ENCODE measurements at places on chromosomes 11 and 22. TPM values are rescaled to one million over a fixed set of nuclear protein-coding genes. Genes with fewer than 3 reads are reported as not detected.
A peak's percentile ranks its signal among the peaks of the same experiment; 100 is the strongest.

Gene SGSM1
- total RNA-seq = 0.22 TPM

Gene SERHL2
- total RNA-seq = 14.2 TPM

Gene PRR33
- not detected for total RNA-seq

Gene CPT1B
- 7.2 TPM for total RNA-seq

Gene SYNGR1
- total RNA-seq = 32.8 TPM

Gene KCNQ1
- 11.4 TPM for total RNA-seq

Gene ROM1
- 13.8 TPM for total RNA-seq

Gene ZNF214
- total RNA-seq = 7.0 TPM

Gene APOA4
- not detected for total RNA-seq

Gene OR8G1
- not detected for total RNA-seq

DNA sequence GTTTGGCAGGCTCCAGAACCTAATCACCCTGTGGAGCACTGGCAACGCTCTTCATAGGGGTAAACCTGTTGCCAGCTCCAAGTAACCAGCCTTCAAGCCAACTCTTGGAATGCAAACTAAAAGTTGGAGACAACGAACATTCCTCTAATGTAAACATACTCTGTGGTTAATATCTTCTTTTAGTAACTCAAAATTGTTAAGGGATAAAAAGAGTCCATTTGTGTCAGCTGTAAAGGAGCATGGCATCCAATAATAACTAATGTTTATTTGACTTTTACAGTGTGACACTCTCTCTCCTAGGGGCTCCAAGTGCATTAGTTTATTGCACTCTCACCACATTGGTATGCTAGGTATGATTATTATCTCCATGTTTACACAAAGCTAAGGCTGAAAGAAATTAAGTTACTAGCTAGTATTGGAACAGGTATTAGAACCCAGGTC is 31.0 kb upstream of the AMOTL1 start:
- H3K27ac ChIP-seq = no peak overlapping the region
- H3K36me3 ChIP-seq = no peaks in the 10 kb centered on the region
- no peaks in the 10 kb centered on the region for H3K27me3 ChIP-seq
- no peak overlapping the region for H3K4me3 ChIP-seq
- no peak for DNase-seq

DNA sequence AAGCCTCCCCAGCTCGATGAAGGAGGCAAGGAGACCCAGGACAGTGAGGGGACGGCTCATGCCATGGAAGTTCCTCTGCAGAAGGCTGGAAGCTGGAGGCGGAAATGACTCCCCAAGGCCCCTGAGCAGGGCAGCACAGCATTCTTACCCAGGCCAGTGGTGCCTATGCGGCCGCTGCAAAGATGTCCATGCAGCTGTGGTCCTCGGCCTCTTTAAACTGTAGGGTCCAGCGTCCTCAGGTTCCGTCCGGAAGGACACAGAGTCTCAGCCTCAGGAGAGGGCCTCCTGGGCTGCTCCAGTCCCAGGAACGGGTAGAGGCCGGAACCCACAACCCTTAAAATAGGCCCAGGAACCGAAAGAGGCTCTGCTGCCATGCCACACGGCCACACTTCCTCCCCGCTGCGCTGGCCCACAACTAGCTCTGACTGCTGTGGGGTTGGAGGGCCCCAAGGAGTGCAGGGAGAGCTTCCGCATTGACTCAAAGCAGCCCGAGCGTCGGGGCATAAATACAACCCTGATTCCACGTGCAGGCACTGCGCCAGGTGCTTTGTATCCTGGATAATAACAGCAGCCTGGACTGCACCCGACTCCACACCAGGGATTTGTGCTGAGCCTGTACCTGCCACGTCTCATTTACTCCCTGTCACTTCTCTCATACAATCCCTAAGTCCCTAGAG is 5.5 kb downstream of the KIAA0930 start:
- no peaks in the 10 kb centered on the region for H3K27me3 ChIP-seq
- peaks cover 28% of the 10 kb centered on the region for H3K4me1 ChIP-seq
- no peaks in the 10 kb centered on the region for H3K36me3 ChIP-seq
- no peak for DNase-seq

DNA sequence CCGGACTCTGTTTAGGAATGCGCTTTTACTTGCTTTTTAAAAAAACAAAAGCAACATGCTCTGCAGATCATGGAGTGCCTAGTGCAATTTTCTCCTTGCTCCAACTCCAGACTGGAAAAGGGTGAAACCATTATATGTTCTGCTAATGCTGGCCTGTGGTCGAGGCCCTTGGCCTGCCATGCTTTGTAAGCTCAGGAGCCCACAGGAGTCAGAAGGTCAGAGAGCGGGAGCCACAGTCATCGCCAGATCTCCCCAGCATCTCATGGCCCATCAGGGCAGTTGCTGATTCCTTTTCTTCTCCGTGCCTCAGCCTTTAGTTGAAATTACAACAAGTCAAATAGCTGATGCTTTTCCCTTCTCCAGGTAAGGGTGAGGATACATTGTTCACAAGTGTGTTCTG is 80.3 kb downstream of the DDIAS start:
- H3K36me3 ChIP-seq = no peaks in the 10 kb centered on the region
- no peaks in the 10 kb centered on the region for H3K27me3 ChIP-seq
- H3K4me3 ChIP-seq = no peak overlapping the region
- H3K4me1 ChIP-seq = no peaks in the 10 kb centered on the region
- no peak overlapping the region for H3K27ac ChIP-seq

- no peak overlapping the region for H3K27ac ChIP-seq
- no peaks in the 10 kb centered on the region for H3K36me3 ChIP-seq
- DNase-seq = peak; percentile 75
- H3K27me3 ChIP-seq = no peaks in the 10 kb centered on the region
Measured at GRCh38 chr11:79493555-79494171, 52.8 kb upstream of the TENM4 start.

- no peaks in the 10 kb centered on the region for H3K4me1 ChIP-seq
- no peak overlapping the region for H3K4me3 ChIP-seq
- no peak for DNase-seq
- H3K27ac ChIP-seq = no peak overlapping the region
Measured at GRCh38 chr22:43060183-43060582, 29.0 kb downstream of the TTLL1 start.

GRCh38 chr11:126919147-126919823 is 81.3 kb downstream of the KIRREL3 start:
- no peaks in the 10 kb centered on the region for H3K36me3 ChIP-seq
- no peak overlapping the region for H3K4me3 ChIP-seq
- no peaks in the 10 kb centered on the region for H3K27me3 ChIP-seq
- DNase-seq = no peak

DNA sequence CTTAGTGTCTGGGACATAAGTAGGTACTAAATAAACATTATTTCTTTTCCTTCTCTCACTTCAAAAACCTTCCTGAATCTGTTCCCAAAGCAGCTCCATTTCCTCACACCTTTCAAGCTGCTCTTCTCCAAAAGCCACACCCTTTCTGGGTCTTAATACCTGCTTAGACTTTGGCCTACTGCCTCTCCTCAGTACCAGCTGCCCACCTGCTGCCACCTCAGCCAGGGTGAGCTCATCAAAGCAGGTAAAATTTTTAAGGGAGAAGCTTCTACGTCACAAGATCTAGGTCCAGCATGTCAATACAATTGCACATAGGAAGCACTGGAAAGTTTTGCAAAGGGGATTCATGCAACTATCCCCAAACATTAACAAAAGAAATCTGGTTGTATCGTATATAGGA is 108.4 kb downstream of the RPL27A start:
- H3K4me3 ChIP-seq = no peak overlapping the region
- no peaks in the 10 kb centered on the region for H3K4me1 ChIP-seq
- no peak overlapping the region for H3K27ac ChIP-seq
- H3K36me3 ChIP-seq = no peaks in the 10 kb centered on the region
- no peaks in the 10 kb centered on the region for H3K27me3 ChIP-seq
- DNase-seq = no peak

- H3K36me3 ChIP-seq = no peaks in the 10 kb centered on the region
- no peak overlapping the region for H3K27ac ChIP-seq
- no peak for DNase-seq
- peaks cover 6% of the 10 kb centered on the region for H3K4me1 ChIP-seq
- no peaks in the 10 kb centered on the region for H3K27me3 ChIP-seq
- H3K4me3 ChIP-seq = no peak overlapping the region
Measured at GRCh38 chr22:37461961-37462360, 24.2 kb downstream of the MFNG start.

DNA sequence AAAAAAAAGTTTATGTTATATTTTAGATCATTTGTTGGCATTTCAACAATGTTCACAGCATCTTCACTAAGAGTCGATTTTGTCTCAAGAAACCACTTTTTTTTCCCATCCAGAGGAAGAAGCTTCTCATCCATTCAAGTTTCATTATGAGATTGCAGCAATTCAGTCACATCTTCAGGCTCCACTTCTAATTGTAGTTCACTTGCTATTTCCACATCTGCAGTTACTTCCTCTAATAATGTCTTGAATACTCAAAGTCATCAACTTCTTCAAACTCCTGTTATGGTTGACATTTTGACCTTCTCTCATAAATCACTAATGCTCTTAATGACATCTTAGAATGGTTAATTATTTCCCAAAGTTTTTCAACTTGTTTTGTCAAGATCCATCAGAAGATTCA is 61.3 kb upstream of the CHORDC1 start:
- no peak overlapping the region for H3K4me3 ChIP-seq
- no peak for DNase-seq

- H3K27ac ChIP-seq = no peak overlapping the region
- no peak overlapping the region for H3K4me3 ChIP-seq
- H3K27me3 ChIP-seq = no peaks in the 10 kb centered on the region
- no peaks in the 10 kb centered on the region for H3K4me1 ChIP-seq
- H3K36me3 ChIP-seq = no peaks in the 10 kb centered on the region
Measured at GRCh38 chr11:14546672-14547071, 26.5 kb upstream of the PSMA1 start.

- H3K27ac ChIP-seq = peak overlapping the region; percentile 38
- H3K4me1 ChIP-seq = peaks cover 19% of the 10 kb centered on the region
- H3K4me3 ChIP-seq = no peak overlapping the region
- H3K27me3 ChIP-seq = no peaks in the 10 kb centered on the region
- DNase-seq = no peak
- no peaks in the 10 kb centered on the region for H3K36me3 ChIP-seq
Measured at GRCh38 chr22:29784451-29785361, 17.5 kb downstream of the UQCR10 start.

DNA sequence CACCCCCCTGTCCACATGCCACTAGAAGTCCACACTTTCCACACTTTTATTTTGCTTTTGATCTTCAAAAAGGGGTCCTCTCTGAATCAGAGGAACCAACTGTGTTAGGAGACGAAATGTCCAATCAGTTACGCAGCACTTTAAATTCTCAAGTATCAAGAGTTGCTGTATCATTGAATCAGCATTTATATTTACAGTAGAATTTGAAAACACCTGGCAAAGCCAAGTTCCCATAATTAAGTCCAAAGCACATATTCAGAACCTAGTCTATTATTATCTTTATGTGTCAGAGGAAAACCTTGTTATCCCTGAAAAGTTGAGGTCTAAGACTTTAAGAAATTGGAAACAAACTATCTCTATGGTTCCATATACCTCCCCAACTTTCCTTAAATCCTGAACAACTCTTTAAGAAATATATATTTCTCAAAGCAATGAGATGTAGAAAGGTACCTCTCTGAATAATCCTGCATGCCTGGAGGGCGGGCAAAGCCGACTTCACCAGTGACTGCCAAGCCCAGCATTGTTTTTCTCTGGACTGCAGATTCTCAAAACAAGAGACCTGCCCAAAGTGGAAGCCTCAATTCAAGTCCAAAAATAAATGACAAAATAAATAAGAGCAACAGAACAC is 75.9 kb upstream of the ARFGAP3 start:
- H3K4me3 ChIP-seq = no peak overlapping the region
- peak overlapping the region; percentile 82 for H3K27ac ChIP-seq
- peaks cover 4% of the 10 kb centered on the region for H3K4me1 ChIP-seq
- no peaks in the 10 kb centered on the region for H3K36me3 ChIP-seq
- no peak for DNase-seq

DNA sequence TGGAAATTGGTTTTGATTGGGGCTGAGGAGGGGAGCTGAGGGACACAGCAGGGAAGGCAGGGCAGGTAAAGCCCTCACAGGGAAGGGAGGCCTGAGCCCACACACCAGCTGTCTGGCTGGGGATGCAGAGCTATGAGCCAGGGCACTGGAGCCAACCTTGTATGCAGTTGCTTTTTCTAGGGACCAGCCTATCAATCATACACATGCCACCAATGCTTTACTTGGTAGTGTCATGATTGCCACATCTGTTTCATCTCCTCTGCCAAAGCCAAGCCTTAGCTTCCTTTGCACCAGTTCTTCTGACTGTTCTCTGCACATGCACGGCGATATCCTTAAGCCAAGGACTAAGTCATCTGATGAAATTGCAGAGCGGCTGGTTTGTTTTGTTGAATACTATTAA is 207.1 kb upstream of the PLET1 start:
- no peaks in the 10 kb centered on the region for H3K4me1 ChIP-seq
- H3K4me3 ChIP-seq = no peak overlapping the region
- peaks cover 11% of the 10 kb centered on the region for H3K27me3 ChIP-seq
- H3K27ac ChIP-seq = no peak overlapping the region
- DNase-seq = no peak

GRCh38 chr11:59954219-59954847 is 9.5 kb upstream of the OOSP4A start:
- no peaks in the 10 kb centered on the region for H3K4me1 ChIP-seq
- no peak overlapping the region for H3K27ac ChIP-seq
- no peaks in the 10 kb centered on the region for H3K36me3 ChIP-seq
- no peak overlapping the region for H3K4me3 ChIP-seq

GRCh38 chr11:94558468-94558867 is 8.7 kb upstream of the PIWIL4 start:
- H3K4me1 ChIP-seq = peaks cover 4% of the 10 kb centered on the region
- no peaks in the 10 kb centered on the region for H3K36me3 ChIP-seq
- H3K27me3 ChIP-seq = no peaks in the 10 kb centered on the region

DNA sequence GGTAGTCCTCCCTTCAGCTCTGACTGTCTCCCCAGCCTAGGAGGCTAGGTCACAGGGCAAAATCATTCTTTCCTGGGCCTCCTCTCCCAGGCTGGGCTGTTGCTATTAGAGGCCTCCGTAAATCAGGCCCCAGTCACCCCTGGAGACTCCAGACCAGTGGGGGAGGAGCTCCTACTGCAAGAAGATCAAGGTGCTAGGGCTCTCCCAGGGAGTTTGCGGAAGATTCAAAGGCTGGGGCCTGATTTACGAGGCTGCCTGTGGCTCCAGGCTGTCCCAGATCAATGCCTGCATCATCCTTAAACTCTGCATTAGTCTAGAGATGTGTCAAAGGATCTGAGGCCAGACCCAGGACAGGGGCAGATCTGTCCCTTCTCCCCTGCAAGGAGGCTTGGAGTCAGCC is 346.2 kb downstream of the TENM4 start:
- H3K4me1 ChIP-seq = no peaks in the 10 kb centered on the region
- H3K27ac ChIP-seq = no peak overlapping the region
- DNase-seq = no peak
- H3K36me3 ChIP-seq = no peaks in the 10 kb centered on the region

GRCh38 chr22:47337161-47337621 is 574.7 kb downstream of the TBC1D22A start:
- no peaks in the 10 kb centered on the region for H3K36me3 ChIP-seq
- peak overlapping the region; percentile 13 for H3K27ac ChIP-seq
- DNase-seq = no peak
- no peaks in the 10 kb centered on the region for H3K4me1 ChIP-seq
